ENCODE measurements at places on chromosomes 12 and 14.

DNA sequence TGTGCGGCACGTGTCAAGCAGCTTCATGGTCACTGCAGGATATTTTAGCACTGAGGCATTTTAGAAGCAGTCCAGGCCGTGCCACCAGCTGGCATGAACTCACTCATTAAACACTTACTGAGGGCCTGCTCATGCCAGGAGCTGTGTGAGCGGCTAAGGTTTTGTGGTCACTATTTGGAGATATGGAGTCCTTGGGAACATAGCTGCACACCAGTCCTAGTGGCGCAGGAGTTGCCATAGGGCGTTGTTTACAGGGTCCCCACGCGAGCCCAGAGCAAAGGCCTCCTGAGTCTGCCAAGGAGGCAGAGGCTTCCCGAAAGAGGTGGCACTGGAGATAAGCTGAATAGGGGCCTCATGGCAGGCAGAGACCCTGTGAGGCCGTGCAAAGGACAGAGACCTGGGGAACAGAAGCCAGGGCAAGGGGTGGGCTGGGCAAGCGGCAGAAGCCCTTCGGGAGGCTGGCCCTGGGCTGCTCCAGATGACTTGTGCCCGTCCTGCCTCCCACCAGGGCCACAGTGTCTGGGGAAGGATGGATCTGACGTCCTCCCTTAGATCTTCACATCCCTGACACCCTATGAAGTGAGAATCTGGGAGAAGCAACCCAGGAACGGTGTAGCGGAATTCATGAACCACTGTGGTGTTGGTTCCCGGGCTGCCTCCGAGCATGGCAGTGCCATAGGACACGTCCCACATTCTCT is 38.9 kb downstream of the SFSWAP start:
- no peak for DNase-seq

DNA sequence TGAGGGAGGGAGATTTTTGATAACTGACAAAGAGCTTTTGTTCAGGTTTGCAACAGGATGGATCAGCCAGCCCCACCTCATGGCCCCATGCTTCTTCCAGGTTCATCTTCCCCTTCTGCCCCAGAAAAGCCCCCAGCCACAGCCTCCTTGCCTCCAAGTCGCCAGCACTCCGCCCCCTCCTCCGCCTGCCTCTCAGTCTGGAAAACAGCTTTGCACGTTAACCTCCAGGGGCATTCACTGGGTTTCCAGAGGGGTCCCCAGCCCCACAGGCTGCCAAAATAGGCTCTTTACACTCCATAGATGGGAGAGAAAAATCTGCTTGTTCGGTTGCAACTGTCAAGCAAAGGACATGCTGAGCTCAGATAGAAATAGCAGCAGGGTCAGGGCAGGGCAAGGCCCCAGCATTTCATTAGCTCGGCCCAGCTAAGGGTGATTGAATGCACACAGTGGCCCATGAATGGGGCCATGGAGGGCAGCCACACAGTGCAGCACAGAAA is 253.6 kb downstream of the ZFP36L1 start:
- no peak for DNase-seq

DNA sequence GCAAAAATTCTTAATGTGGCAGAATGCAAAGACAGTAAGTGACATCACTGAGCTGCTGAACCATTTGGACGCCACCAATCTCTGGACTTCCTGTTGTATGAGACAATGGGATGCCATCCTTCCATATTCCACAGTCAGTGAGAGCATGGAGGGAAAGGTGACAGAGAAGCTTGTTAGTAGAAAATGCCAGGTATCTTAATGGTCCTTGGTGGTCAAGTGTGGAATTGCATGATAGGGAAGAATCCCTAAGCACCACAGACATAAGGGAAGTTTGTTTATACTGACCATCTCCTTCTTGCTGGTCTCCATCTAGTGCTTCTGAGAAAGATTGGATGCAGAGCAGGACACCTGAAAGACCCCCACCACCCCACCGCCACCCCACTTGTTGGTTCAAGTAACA is 1410.0 kb upstream of the TMEM132C start:
- DNase-seq: no peak

GRCh38 chr14:22623047-22623446 is 21.1 kb downstream of the OR6J1 start:
- DNase-seq: no peak

DNA sequence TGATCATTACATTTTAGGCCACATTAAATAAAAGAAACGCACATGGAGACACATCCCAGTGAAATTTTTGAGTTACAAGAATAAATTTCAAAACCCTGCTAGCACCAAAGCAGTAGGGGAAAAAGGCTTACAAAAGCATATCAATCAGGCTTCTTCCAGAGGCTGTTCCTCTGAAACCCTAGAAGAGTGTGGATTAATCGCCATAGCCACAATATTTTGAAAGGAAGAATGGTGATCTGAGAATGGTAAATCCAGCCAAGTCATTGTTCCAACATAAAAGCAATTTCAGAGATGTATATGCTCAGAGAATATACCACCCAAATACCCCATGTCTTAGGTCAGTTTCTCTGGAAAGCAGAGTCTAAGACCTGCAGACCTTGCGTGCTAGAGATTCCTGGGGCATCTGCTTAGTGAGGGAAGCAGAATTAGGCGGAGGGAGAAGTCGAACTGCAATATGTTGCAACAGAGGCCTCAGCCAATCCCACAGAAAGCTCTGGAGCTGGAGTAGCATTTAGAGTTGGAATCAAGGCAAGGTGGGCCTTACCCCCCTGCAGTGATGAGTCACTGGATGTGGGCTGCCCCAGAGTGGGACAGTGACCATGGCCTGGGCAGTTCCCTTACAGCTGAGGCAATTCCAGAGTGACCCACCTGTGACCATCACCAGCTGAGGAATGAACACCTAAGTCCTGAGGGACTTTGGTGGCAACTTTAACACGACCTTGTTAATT is 125.2 kb downstream of the NTF3 start:
- DNase-seq: no peak

DNA sequence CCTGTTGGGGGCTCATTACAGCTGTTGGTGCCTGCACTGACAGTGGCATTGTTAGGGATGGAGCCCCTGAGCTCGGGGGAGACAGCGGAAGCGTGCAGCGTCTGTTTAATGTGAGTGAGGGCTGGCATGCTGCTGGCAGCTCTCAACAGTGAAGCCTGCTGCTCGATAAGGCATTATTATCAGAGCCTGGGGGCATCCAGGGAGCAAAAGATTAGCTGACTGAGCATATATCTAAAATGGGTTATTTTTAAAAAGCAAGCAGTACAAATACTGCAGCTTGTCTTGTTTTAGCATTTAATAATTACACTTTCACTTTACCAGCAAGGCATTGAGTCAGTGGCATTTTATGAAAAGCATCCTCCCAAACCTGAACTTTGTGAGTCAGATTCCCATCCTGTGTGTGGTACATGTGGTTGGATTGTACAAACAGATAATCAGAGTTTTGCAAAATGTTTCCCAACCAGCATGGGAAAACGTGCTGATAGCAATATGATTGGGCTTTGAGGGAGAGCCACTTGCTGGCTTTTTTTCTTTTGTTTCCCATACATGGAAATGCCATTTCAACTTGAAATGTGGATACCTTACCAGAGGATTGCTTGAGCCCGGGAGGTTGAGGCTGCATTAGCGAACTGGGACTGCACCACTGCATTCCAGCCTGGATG is 150.8 kb downstream of the PRKCH start:
- peak; percentile 55 for DNase-seq

- no peak for DNase-seq
Observed at GRCh38 chr14:50343434-50343833, 31.3 kb downstream of the DMAC2L start.

- peak; percentile 47 for DNase-seq
Observed at GRCh38 chr12:51886021-51886710, 1.7 kb upstream of the ANKRD33 start.

- DNase-seq: peak; percentile 35
Observed at GRCh38 chr12:49089821-49090773, 4.5 kb downstream of the DHH start.

DNA sequence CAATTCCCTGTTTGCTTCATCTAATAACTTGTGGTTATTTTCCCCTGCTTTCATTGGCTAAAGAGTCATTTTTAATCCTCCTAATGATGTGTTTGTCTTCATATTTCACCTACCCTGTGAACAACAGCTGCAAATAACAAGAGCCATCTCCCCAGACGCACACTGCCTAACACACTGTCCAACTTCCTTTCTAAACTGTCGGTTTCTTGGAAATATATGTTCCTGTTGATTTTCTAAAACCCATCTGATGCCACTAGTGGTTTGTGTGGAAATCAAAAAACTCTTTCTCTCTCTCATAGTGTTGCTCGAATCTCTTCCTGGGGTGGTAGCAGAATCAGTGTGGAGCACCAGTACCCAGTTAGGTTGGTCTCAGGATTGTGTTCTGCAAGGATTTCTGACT is 226.9 kb downstream of the EPS8 start:
- no peak for DNase-seq

GRCh38 chr12:113332688-113333417 is 2.1 kb downstream of the SLC8B1 start:
- DNase-seq: no peak

GRCh38 chr12:20985399-20985798 is 145.6 kb upstream of the SLCO1B1 start:
- DNase-seq: no peak

GRCh38 chr14:89428546-89429198 is 11.6 kb upstream of the FOXN3 start:
- no peak for DNase-seq

DNA sequence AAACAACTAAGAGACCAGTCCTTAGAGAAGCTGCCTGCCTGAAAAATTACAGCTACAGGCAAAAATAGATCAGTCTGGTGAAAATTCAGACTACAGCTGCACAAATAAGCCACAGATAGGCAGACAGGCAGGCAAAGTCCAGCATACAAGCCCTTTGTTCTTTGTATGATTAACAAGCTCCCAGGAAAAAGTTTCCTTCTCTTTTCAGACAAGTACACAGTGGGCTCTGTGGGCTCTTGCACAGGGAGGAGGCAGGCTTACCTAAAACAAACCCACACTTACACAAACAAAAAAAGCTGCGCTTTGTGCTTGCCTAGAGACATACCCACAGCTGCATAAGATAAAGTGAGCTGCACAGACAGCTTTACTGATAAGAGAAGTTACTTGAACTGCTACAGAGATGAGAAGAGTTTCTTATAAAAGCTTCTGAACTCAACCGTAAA is 7.7 kb downstream of the OR6C68 start:
- no peak for DNase-seq

DNA sequence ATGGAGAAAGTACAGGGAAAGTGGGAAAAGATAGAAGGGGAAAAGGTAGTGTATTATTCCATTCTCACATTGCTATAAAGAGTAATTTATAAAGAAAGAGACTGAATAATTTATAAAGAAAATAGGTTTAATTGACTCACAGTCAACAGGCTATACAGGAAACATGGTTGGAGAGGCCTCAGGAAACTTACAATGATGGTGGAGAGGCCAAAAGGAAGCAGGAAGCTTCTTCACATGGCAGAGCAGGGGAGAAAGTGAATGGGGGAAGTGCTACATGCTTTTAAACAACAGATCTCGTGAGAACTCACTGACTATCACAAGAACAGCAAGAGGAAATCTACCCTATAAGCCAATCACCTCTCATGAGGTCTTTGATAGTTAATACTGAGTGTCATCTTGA is 725.0 kb upstream of the FLRT2 start:
- no peak for DNase-seq

GRCh38 chr14:99809360-99809759 is 16.1 kb downstream of the EML1 start:
- no peak for DNase-seq

DNA sequence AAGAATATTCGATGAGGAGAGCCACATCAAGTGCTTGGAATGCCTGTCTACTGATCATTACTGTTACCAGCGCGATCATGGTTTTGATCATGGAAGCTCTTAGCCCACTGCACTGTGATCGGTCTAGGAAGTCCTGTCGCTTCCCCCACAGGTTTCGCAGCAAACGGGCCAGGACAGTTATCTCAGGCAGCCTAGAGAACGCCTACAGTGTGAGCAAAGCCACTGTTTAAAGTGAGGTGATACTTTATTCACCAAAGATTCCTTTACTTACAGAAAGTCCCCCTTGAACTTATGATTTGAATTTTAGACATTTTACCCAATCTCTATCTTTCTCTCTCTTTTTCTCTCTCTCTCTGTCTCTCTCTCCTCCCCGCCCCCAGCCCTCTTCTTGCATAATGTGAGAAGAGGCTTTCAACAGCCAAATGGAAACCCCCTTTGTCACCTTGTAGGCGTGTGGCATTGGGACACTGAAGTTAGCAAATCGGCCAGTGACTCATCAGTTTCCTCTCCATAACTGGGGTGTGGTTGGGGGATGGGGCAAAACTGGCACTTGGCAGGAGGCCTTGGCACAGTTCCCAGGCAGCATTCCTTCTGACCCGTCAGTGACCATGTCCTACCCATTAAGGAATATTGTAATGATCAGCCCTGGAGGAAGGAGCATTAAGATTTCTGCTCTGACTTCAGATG is 214.8 kb downstream of the CHST11 start:
- DNase-seq: peak; percentile 75

GRCh38 chr14:94075008-94075407 is 6.0 kb downstream of the DDX24 start:
- no peak for DNase-seq

GRCh38 chr12:2364631-2365051 is 311.9 kb downstream of the CACNA1C start:
- DNase-seq: no peak

GRCh38 chr14:85319101-85319500 is 210.8 kb upstream of the FLRT2 start:
- no peak for DNase-seq

DNA sequence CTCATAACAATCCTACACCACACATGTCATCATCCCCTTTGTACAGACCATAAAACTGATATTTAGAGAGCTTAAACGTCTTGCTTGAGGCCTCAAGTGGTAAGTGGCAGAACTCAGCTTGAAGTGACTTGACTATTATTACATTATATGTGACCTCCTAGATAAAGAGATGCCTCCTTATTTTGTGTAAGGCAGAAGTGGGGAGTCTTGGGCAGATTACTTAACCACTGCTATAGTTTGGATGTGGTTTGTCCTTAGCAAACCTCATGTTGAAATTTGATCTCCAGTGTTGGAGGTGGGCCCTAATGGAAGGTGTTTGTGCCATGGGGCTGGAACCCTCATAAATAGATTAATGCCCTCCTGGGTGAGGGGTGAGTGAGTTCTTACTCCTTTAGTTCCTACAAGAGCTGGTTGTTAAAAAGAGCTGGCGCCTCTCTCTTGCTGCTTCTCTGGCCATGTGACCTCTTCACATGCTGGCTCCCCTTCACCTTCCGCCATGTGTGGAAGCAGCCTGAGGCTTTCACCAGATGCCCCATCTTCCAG is 37.4 kb downstream of the RCOR1 start:
- DNase-seq: no peak

- no peak for DNase-seq
Observed at GRCh38 chr12:119804011-119804641, 73.0 kb downstream of the CIT start.

- no peak for DNase-seq
Observed at GRCh38 chr12:32488132-32488531, 88.8 kb downstream of the FGD4 start.

DNA sequence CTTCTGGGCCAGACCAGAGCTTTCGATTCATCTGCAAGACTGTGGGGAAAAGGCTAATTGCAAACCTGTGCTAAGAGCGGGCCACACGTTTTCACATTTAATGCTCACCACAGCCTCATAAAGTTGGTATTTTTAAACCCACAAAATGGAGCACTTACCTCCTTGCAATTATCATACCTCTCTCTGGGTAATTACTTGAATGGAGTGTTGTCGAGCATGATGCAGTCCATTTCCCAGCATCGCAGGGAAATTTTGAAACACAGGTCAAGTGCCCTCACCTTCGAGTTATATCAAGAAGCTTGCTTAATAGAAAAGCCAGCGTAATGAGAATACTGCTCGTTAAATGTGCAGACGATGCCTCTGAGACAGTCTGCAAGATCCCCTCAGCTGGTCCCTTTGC is 8.8 kb upstream of the IFI27L2 start:
- DNase-seq: no peak

GRCh38 chr14:22997676-22998323 is 12.1 kb downstream of the C14orf93 start:
- DNase-seq: no peak

Data from stimulated activated CD4-positive, alpha-beta T cell treated with anti-CD3 and anti-CD28 coated beads, Interleukin-4, amount 100 ng/mL, for 4 hours (primary cell).